CD4-positive, alpha-beta T cell treated with Interleukin-1 beta for 1 hour (primary cell): ENCODE measurements at places on chromosomes 4 and X.

DNA sequence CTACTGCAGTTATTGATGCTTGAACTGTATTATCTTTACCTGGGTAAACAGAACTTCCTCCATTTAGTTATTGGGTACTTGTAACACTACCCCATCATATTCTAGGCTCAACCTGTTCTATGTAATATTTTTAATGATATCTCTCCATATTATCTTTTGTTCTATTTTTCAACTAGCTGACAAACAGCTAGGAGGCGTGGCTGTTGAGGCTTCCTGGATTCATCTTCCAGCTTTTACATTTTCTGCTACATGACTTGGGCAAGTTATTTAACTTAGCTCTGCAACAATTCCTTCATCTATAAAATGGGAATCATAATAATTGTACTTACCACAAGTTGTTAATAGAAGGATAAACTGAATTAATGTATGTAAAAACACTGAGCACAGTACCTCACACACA lies 349.3 kb downstream of the PTTG2 start:
- no peak for DNase-seq

DNA sequence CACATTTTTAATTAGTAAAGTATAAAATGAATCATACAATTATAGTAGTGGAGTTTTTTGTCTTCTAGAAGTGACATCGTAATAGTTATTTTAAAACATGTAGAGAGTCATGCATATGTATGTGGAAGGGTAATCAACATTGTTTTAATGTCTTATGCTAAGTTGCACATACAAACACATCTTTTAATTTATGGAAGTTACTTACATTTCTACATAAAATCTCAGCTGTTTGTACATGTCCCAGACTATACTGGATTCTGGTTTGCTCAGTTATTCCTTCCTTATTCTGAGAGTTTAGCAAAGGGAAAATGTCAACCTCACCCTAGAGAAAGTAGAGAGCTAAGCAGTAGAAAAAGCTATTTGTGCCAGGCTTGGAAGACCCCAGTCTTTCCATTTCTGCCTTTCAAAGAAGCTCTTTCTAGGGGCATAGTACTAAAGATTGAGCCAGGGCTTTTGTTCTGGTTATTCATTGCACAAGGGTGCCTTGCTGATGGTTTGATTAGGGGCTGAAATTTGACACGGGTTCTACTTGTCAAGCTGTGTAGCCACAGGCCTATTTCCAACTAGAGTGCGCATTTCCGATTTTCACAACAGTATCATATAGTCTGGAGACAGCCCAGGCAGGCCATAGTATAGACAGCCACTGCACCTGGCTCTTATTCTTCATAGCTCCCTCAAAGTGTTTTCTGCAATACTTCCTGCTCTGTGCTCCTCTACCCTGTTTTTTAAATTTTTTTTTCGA lies 106.3 kb downstream of the RPA4 start:
- DNase-seq, result no peak

DNA sequence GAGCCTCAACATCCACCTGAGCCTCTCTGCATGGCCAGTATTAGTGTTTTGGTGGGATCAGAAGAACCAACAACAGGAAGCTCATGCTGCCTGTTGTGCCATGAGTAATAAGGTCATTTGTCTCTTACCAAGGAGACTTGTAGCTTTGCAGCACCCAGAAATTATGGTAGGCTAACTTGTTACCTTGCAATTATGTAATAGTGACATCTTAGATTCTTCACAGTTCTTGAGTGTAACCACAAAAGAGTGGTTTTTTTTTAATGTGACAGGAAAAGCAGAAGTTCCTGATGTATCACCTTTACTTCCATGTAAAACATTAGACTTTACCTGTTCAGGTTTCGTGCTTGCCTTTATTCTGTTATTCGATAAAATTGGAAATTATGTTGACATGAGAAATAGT lies 263.9 kb upstream of the CXXC4 start:
- no peak for DNase-seq

DNA sequence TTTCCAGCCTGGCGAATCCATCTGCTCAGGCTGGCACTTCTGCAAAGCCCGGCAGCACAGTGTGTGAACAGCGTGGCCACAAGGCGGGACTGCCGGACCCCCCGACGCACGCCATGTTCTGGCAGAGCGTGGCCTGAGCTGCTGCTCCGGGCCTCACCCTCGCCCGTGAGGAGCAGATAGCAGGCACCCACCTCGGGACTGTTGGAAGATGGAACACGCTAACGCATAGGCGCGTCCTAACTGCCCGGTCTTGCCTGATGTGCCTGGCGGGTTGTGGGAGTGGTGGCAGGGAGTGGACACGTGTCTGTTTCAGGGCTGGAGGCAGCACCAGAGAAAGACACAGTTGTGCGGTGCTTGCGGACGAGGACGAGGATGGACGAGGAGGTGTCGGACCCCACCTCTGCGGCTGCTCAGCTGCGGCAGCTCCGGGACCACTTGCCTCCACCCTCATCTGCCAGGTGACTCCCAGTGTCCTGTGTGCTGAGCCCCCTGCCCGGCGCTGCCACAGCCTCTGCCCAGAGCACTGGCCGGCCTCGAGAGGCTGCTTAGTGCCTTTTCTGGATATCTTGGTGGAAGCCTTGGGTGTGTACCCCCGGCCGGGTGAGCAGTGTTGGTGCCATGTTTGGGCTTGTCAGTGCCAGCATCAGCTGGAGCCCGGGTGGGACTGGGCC lies 28.2 kb downstream of the UVSSA start:
- no peak for DNase-seq

- DNase-seq, result no peak
Observed at GRCh38 chrX:57930051-57930450, 19.8 kb upstream of the ZXDA start.

- no peak for DNase-seq
Observed at GRCh38 chr4:108636246-108636645, 14.2 kb upstream of the OSTC start.

DNA sequence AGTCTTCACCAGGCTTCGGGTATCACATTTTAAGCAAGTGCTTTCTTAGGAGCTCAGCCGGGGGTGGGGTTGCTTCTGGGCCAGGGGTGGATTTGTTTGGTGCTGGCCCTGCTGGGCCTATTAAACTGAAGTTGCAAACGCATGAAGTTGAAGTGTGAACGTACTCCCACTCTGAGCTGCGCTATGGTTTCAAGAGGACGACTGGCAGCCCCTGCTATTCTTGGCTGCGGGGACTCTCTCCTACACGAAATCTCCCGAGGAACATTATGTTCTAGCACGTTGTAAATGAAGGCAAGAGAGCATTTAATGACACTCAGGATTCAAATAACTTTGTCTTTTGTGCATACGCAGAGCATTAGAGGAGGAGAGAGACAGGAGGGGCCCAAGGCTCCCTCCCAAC lies 401.3 kb upstream of the BOD1L1 start:
- DNase-seq, result no peak

DNA sequence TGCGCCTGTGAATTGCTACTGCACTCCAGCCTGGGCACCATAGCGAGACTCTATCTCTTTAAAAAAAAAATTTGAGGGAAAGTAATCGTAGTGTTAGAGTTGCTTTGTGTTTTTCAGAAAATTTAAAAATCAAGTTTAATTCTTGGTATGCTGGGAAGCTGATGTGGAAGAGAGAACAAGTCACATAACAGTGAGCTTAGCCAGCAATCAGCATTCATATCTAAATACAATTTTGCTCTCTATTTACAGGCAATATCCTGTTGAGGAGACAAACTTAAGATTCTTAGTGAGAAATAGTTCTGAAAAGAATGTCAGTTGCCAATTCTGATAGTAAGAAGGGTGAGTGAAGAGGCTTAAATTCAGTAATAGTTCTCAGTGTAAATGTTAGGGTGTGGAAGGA lies 9.6 kb upstream of the NDUFC1 start:
- no peak for DNase-seq

DNA sequence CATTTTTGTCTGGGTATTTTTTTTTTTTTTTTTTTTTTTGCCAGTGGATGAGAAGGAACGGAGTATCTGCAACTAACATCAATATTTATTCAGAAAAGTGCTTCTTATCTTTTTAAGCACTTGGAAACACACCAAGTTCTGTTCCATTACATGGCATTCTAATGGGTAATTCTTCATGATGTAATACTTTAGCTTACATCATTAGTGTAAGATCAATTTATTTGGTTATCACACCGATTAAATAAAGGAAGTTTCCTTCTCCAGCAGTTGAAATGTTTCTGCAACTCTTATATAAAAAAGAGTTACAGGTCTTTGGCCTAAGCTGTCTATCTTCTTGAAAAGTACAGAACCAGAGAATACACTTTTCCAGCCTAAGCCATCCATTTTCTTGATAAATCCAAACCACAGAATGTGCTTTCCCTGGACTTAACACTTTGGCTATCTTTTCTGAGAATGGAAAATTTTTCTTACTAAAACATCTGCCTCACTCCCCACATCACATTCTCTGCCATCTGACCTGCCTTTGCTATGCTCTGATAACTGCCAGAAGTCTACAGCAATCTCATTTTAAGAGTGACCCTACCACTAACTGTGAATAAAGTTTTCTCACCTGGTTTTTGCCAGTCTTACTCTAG lies 191.9 kb upstream of the MAB21L2 start:
- DNase-seq, result no peak

GRCh38 chrX:151174581-151175282 lies 1.7 kb upstream of the GPR50 start:
- no peak for DNase-seq

GRCh38 chr4:187294861-187295260 lies 571.2 kb upstream of the FAT1 start:
- no peak for DNase-seq

GRCh38 chr4:150136036-150136435 lies 57.8 kb downstream of the DCLK2 start:
- DNase-seq, result no peak
